Pancreas (tissue), 10 donors: ENCODE measurements at places on chromosomes 2 and 18. TPM values are rescaled to one million over a fixed set of nuclear protein-coding genes. Genes with fewer than 3 reads are reported as not detected.
A peak's percentile ranks its signal among the peaks of the same experiment; 100 is the strongest.

DNA sequence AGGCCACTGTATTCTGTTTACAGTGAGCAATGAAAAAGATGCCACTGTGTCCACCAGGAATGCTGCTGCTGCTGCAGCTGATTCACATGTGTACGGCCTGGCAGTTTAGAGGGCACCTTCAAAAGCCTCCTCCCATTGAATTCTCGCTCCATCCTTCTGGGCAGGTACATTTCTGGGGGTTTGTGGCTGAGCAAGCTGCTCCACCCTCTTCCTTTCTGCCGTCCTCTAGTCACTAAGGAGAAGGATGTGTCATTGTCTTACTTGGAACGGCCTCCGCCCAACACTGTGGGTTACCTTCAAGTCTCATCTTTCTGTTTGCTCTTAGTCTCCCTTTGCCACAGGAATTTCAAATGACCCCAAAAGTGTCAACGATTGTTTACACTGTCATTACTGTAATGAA is 182.0 kb downstream of the ZBTB7C start:
- no peak for DNase-seq

DNA sequence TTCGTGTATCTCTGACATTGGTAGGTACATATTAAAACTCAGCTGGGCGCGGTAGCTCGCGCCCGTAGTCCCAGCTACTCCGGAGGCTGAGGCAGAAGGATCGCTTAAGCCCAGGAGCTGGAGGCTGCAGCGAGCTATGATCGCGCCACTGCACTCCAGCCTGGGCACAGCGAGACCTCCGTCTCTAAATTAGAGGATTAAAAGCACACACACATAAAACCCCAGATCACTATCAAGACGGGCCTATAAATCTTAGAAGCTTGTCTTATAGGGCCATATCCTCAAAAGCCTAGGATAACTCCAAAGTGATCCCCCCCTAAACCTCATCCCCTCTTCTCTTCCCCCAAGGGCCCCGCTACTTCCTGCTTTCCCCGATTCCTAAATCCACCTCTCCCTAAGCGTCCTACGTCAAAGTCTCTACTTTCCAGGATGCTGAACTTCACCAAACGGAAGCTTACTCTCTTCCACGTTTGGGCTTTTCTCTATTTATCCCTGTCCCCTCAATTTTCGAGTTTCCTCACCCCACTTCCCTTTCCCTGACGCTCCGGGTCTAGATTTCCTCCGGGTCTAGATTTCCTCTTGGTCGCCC is 707 bp downstream of the KRCC1 start:
- no peak for DNase-seq

DNA sequence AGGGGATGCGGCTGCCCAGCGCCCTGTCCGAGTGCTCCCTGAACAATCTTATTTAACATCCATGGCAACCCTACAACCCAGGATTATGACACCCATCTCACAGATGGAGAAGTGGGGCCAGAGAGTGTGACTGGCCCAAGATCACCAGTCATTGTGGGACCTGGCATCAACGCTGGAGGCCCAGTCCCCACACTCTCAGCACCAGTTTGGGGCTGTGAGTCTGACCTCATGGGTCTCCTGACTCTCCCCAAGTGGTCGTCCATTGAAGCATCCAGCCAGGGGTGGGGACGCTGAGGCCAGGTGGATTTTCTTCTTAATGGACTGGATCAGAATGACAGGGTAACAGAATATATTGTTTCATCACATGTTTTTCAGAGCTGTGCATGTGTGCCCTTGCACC is 24.5 kb downstream of the MAL start:
- DNase-seq: no peak

GRCh38 chr18:60894254-60894945 is 438.8 kb upstream of the CDH20 start:
- no peak for DNase-seq

DNA sequence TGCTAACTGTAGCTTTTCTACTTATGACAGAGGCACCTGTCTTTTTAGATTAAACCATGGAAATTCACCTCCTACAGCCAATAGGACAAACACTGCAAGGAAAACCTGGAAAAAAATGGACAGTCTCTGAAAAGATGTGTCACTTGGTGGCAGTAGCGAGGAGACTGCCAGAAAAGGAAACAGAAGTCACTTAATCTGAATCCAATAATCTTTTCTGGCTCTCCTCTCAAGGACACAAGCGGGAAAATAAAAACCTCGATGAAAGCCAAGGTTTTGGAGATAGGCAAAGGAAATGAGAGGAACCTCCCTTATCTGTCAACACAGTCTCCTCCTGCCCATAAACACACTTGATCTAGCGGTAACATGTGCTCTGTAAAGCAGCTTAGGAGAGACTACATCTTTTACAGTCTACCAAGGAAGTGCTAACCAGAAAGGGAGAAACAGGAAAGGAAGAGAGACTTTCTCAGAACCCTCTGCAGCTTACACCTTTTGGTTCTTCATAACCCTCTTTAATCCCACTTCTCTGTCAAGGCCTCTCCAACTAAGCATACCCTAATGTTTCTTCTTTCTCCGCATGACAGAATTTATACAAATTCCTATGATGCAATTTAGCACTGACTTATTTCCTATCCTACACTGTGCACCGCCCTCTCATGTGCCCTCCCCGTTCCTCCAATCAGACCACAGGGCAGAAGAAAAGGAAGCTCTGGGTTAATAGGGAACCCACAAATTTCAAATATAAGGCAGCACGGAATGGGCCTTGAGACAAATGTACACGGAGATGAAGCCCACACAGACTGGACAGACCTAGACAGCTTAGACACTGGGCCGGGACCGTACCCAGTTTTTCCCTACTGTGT is 52.8 kb downstream of the CLASP1 start:
- DNase-seq: no peak

- DNase-seq: peak; percentile 80
These were observed 66.8 kb downstream of the CRACDL start for GRCh38 chr2:98869272-98869641.

- no peak for DNase-seq
These were observed 93.1 kb downstream of the ZFP36L2 start for GRCh38 chr2:43133336-43133707.

The NPHP1 gene
- total RNA-seq: 3.1 TPM

The REL gene
- 10.2 TPM for total RNA-seq

The DSC3 gene
- total RNA-seq: not detected

The NT5C1B gene
- not detected for total RNA-seq

GRCh38 chr2:150153646-150154307 is 333.7 kb downstream of the RND3 start:
- no peak for DNase-seq

GRCh38 chr2:229610333-229610732 is 104.0 kb downstream of the DNER start:
- DNase-seq: no peak

The CLEC4F gene
- not detected for total RNA-seq

- DNase-seq: no peak
These were observed 106.9 kb upstream of the PPP1CB start for GRCh38 chr2:28644760-28645159.

The MC4R gene
- total RNA-seq: not detected

The TCF7L1 gene
- 1.1 TPM for total RNA-seq

DNA sequence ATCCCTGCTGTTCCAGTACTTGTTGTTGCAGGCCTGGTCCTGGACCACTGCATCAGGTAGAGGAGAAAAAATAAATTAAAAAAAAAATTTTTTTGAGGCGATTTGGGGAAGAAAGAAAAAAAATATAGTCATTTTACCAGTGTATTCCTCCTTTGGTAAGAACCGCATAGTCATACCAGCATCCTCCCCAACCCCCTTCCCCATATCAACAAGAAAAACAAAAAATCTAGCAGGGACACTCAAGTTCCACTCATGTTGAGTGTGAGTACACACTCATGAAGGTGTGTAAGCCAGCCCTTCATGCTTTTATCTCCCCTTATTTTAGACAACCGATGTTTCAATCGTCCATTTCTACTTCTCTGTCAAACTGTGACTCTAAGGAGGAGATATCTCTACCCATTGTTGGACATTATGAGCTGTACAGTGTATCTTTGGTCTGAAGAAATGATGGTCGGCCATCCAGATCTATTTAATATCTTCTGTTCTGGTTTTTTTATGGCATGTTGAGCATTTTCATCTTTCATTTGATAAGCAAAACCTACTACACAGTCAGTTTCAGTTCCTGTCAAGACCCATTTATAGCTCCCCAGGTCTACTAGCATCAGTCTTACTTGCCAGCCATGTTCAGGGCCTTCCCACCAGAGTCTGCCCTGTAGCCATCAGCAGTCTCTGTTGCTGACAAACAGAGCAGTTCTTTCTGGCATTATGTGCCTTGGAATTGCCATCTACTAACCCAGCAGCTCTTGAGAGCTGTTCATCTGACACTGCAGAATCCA is 20.0 kb downstream of the ELP2 start:
- DNase-seq: no peak

DNA sequence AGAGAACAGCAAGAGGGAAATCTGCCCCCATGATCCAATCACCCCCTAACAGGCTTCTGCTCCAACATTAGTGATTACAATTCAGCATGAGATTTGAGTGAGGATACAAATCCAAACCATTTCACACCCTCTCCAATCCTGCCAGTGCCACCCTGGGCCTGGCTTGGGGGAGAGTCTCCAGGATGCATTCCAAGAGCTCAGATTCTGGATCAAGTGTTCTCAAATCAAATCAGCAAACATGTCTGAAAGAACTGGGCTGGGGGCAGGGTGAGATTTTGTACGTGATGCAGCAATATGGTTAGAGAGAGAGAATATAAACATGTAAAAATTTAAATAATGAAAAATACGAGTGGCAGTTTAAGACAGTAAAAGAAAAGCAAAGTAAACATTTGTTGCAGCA is 2100.9 kb upstream of the CELF4 start:
- no peak for DNase-seq

GRCh38 chr2:214169736-214170135 is 241.1 kb upstream of the VWC2L start:
- no peak for DNase-seq

- DNase-seq: no peak
These were observed 500.2 kb downstream of the EIPR1 start for GRCh38 chr2:2877427-2877826.

DNA sequence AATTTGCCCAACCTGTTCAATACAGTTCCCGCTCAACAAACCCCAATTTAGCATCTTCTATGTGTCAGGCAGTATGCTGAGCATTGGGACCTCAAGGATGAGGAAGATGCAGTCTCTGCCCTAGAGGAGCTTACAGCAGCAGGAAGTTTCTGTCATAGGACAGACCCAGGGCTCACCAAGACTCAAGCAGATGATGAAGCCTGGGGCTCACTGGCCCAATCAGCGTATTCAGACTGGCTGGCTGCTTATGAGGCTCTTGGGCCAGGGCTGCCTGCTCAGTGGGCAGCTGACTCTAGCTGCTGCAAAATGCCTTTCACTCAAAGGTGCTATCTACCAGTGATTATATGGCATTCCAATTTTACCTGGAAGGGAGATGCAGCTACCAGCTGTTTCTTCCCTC is 2.1 kb downstream of the FAM178B start:
- no peak for DNase-seq

The TRMT61B gene
- 7.9 TPM for total RNA-seq

DNA sequence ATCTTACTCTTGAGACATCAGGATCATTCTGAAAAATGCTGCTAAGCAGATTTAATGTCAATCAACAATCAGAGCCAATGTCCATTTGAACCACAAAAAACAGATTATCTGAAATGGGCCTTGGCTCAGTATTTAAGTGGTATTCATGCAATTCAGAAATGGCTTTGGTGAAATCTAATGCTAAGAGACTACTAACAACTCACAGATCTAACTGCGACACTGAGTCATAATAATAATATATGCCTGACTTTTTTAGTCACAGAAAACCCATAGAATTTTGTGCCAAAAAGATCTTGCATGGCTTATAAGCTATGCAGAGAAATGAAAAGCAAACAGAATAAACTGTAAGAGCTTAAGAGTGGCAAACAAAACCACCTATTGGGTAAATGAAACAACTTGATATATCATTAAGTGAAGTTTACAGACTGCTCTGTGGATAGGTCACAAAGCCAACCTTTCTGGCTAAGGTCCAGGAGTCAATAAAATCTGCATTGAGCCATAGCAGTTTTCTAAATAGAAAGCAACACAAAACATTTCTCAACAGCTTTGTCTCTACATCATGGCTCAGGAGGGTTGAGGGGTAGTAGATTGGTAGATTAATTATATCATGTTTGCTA is 234.3 kb downstream of the LRATD1 start:
- DNase-seq: no peak

GRCh38 chr18:74784752-74785151 is 187.1 kb downstream of the ZNF407 start:
- no peak for DNase-seq

DNA sequence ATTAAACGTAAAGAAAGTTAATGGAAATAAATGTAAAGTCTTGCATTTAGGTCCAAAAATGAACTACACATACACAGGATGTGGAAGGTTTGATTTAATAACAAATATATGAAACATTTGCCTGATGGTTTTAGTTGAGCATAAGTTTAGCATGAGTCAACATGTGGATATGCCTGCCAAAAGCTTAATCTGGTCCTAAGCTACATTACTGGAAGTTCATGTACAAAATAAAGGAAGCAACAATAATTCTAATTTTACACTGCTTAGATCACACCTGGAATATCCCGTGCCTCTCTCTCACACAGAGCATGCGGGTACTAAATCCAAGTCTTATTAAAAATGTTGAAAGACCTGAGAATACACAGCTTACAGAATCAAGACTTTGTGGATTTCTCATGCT is 276.5 kb upstream of the NRP2 start:
- DNase-seq: no peak

- DNase-seq: no peak
These were observed 65.2 kb downstream of the VSNL1 start for GRCh38 chr2:17605696-17606095.

- no peak for DNase-seq
These were observed 114.4 kb downstream of the TSN start for GRCh38 chr2:121869873-121870272.

DNA sequence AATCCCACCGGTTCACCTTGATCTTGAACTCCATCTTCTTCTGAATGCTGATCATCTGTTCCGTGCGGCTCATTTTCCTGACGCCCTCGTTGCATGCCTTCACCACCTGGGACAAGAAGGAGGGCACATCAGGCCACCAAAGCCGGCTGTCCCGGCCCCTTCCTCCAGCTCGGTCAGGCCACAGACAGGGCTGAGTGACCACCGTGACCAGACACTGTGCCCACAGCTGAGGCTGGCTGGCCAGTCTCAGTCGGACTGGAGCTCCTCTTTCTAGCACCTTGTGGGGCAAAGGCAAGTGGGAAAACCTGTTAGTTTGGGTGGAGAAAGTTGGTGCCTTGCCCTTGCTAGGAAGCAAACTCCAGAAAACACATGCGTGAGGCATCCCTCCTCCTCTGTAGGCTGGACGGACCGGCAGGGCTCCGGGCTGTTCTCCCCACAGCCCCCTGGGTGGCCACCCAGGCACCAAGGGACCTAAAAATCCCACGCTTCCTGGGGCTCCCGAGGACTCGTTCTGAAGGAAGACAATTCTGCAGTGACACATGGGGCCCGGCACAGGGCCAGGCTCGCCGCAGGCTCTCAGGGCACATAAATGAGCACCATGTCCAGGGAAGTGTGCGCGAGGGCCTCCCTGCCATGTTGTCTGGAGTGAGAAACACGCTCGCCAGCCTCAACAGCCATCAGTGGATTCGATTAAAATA is 15.3 kb downstream of the SNORC start:
- DNase-seq: no peak

The NEU4 gene
- total RNA-seq: not detected
